T-helper 17 cell (primary cell): ENCODE measurements at places on chromosomes 2 and 18. TPM values are rescaled to one million over a fixed set of nuclear protein-coding genes. Genes with fewer than 3 reads are reported as not detected.

CENPA gene
- 0.52 TPM for total RNA-seq

ITGA6 gene
- total RNA-seq: 61.7 TPM

RMND5A gene
- total RNA-seq: 42.3 TPM

GRCh38 chr2:26442707-26443106 lies 35.2 kb downstream of the OTOF start:
- no peak for DNase-seq

GRCh38 chr2:8222979-8223694 lies 458.7 kb upstream of the ID2 start:
- no peak for DNase-seq

- DNase-seq: no peak
Measured at GRCh38 chr2:54122939-54123338, 7.5 kb downstream of the ACYP2 start.

DNA sequence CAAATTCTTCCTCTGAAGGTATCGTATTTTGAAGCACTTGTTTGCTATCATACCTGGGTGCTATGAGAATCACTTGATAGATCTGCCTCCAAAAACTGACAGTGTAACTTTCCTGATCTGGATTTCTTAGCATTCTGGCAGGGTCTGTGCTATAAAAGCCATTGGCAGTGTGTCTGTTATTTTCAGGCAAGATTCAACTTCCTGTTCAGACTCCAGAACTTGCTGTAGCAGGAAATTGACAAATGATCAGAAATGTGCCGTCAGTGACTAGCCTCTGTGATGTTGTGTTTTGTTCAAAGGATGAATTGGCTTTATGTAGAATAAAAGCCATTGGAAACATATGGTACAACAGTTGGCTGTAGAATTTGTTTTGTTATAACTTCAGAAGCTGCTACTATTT lies 273.3 kb downstream of the PTPRM start:
- no peak for DNase-seq

GRCh38 chr18:35282353-35282752 lies 7.7 kb downstream of the ZSCAN30 start:
- no peak for DNase-seq

DNA sequence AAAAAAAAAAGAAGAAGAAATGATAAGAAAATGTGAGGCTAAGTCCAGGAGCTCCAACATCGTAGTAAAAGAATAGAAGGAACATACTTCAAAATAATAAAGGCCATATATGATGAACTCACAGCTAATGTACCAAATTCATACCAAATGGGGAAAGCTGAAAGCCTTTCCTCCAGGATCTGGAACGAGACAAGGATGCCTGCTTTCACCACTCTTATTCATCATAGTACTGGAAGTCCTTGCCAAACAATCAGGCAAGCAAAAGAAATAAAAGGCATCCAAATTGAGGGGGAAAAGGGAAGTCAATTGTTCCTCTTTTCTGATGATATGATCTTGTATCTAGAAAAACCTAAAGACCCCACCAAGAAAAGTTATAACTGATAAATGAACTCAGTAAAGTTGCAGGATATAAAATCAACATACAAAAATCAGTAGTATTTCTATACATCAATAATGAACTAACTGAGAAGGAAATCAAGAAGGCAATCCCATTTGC lies 170.6 kb downstream of the METTL4 start:
- DNase-seq: no peak

GRCh38 chr18:75473316-75473715 lies 45.8 kb upstream of the SMIM21 start:
- no peak for DNase-seq
